Effector CD8-positive, alpha-beta T cell (primary cell): ENCODE measurements at places on chromosomes 1 and 21.

GRCh38 chr1:46653405-46653958, 14.7 kb downstream of the ATPAF1 start:
- DNase-seq: no peak

- no peak for DNase-seq
These were observed 35.8 kb upstream of the CCN1 start for GRCh38 chr1:85544689-85545215.

GRCh38 chr1:202981939-202982338, 14.9 kb upstream of the CYB5R1 start:
- no peak for DNase-seq

DNA sequence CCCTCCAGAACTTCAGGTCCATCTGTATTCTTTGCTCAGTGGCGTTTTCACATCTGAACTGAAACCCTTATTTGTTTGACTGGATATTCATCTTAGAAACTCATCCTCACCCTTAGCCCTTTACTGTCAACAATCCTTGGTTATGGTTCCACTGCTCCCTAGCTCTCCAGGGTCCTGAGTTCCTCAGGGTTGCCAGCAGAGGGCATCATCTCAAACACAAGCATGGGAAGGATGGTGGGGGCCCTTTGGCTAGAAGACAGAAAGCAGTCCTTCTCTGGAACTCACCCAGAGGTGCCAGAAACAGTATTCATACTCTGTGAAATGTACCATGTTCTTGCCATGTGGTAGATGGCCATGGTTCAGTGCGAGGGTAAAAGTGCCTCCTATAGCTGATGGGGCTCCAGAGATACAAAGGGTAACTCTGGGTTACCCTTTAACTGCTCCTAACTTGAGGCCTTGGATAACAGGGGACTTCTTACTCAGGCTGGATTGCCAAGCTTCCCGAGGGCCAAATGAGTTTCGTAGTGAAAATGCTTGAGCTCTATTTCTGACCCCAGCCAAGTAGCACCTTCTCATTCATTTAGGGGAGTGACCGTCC, 11.3 kb downstream of the NCSTN start:
- no peak for DNase-seq

DNA sequence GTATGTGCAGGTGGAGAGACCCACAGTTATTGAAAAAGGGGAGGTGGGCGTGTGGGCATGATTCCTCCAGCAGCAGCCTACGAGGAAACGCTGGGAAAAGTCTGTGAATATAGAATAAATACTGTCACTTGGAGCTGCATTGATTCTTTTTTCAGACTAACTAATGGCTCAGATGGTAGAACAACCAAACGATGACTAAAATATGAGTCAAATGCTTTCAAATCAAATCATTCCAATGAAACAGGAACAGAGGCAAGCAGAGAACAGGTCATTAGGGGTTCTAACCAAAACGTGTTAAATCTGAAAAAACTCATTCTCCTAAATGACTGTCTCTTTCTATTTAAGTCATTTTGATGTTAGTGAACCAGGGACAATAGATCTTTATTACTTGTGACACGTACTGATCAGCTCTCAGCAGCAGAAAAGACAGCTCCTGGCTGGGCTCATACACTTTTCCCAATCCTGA, 35.1 kb upstream of the SEC16B start:
- DNase-seq: no peak

- DNase-seq: no peak
These were observed 22.0 kb downstream of the PANK4 start for GRCh38 chr1:2504225-2504948.

DNA sequence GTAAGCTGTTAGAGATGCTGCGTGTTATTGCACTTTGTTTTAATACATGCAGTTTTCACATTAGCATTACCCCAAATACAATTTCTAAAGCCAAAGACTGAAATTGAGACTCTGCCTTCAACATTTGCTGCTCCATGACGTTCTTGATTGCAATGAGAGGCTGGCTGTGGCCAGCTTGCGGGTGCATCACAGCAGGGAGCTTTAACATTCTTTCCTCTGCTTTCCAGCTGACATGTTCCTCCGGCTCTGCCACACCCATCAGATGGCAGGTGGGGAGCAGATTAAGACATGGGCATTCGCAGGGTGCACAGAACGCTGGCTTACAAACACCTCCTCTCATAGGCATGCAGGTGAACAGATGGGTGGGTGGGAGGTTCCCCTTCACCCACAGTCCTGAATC, 314.1 kb downstream of the DISC1 start:
- no peak for DNase-seq

GRCh38 chr1:8394456-8395321, 76.8 kb downstream of the SLC45A1 start:
- no peak for DNase-seq

GRCh38 chr21:37074197-37074510, 1.1 kb downstream of the TTC3 start:
- DNase-seq: no peak

DNA sequence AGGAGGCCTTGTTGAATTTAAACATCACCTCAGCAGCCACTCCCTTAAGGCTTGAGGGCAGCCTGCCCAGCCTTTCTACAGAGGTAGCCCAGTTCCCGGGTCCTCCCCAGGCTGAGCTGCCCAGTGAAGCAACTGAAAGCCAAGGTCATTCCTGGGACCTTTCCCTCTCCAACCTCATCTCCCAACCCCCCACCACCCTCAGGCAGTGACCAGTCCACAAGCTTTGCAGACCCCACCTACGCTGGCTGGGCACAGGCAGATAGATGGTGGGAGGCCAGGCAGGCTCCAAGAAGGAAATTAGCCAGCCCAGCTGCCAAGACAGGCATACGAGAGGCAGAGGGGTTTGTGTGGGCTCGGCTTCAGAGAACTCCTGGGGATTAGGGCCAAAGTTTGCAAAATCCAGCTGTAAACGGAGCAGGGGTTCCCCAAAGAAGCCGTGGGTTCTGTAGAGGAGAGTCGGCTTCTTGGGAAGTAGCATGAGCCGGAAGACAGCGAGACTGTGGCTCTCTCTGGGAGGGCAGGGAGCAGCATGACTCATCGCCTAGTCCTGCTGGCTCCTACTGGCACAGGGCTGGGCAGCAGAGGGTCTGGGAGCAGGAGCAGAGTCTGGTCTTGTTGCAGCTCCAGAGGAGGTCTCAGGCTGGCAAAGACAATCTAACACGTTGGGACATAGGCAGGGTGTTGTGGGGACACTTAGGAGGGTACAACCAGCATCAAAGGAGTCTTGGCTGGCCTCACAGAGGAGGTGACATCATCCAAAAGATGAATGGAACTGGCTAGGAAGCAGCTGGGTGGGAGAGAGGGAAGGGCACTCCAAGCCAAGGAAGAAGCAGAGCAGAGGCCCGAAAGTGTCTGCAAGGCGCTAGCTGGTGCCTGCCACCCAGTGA, 2.8 kb upstream of the ZC3H12A start:
- no peak for DNase-seq

- no peak for DNase-seq
These were observed 7.7 kb upstream of the FAM167B start for GRCh38 chr1:32239337-32239736.

GRCh38 chr21:33421713-33422393, 18.6 kb downstream of the IFNGR2 start:
- DNase-seq: no peak

GRCh38 chr1:72122099-72122880, 160.0 kb downstream of the NEGR1 start:
- DNase-seq: no peak

- DNase-seq: no peak
These were observed 231.3 kb upstream of the IRF2BP2 start for GRCh38 chr1:234841281-234841680.

- no peak for DNase-seq
These were observed 361 bp downstream of the DDAH1 start for GRCh38 chr1:85464497-85465098.

- DNase-seq: peak; percentile 81
These were observed 19.4 kb upstream of the KCNAB2 start for GRCh38 chr1:6026095-6026809.

DNA sequence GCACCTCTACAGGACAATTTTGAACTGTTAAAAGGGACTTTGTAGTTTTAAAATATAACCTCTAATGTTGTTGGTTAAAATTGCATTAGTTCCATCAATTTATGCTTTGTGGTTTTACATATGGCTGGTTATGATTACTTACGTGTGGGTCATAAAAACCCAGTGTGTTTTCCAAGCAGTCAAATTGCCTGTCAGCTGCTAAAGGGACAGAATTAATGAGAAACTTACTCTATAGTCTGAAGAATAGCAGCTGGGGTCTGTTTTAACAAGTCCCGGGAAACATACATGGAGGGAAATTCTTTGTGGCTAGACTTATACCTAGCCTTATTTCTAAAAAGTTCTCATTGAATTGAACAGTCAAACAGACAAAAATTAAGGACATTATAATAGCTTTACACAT, 820.9 kb upstream of the ADGRL4 start:
- no peak for DNase-seq

DNA sequence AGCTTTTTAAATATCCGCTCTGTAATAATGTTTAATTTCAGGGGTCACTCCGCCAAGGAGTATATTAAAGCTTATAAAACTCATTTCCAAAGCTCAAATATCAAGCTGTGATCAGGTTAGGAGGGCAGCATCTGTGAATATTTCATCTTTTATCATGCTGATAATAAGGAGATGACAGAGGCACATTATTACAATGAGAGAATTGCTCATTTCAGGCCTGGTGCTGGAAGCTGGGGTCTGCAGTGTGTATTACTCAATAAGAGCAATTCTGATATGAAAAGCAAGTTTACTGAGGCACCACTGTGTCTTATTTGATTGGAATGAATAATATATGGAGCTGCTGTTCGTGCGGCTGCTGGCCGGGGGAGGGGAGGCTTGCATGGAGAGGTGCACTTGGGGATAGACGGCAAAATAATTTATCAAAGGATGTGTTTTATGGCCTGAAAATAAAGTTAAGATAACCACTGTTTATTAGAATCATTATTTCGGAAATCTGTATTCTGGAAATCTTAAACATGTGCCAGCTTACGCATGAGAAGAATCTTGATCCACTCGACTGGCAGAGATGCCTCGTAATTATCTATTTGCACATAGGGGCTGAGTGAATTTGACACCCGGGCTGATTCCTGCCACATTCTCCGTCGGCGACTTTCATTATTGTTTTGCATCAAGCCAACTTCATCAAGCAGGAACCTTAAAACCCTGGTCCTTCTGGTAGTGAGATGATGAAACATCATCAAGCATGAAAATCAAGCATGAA, 173.2 kb downstream of the RRAGC start:
- DNase-seq: no peak
